ENCODE measurements at places on chromosomes 7 and 10. TPM values are rescaled to one million over a fixed set of nuclear protein-coding genes. Genes with fewer than 3 reads are reported as not detected.

- peak; percentile 74 for DNase-seq
These were observed 225.6 kb downstream of the AHR start for GRCh38 chr7:17523813-17524739.

- DNase-seq, result no peak
These were observed 136.8 kb upstream of the CDCA7L start for GRCh38 chr7:22082553-22082885.

Gene PYROXD2
- total RNA-seq, result 14.0 TPM

GRCh38 chr7:2575046-2575732 is 16.4 kb downstream of the IQCE start:
- no peak for DNase-seq

- DNase-seq, result peak; percentile 13
These were observed 62.7 kb downstream of the LGI1 start for GRCh38 chr10:93820434-93820833.

Gene CDH23
- not detected for total RNA-seq

DNA sequence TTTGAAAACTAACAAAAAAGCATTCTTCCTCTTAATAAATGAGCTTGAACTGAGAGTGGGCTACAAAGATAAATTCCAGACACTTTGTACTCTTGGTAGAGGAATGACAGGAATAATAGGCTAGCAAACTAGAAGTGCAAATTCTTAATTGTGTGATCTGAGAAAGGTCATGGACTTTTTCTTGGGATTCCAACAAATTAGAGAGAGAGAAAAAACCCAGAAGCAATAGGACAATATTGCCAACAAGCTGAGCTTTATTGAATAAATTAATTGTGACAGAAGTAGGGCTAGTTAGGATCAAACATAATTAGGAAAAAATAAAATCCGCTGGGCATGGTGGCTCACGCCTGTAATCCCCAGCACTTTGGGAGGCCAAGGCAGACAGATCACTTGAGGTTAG is 41.4 kb upstream of the LAMB1 start:
- DNase-seq, result no peak

Gene PPP1R17
- not detected for total RNA-seq

Gene GDF2
- not detected for total RNA-seq

Gene CLCN1
- not detected for total RNA-seq

DNA sequence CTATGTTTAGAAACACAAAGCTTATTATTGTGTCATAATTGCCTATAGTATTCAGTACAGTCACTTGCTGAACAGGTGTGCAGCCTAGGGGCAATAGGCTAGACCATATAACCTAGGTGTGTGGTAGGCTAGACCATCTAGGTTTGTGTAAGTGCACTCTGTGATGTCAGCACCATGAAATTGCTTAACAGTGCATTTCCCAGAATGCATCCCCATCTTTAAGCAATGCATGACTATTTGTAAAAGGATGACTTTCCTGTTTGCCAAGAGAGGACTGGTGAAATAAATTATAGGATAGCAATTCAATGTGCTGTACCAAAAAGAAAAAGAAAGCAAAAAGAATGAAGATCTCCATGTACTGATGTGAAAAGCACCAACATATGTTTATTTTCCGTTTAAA is 288.7 kb upstream of the AUTS2 start:
- peak; percentile 17 for DNase-seq

Gene ADAM12
- total RNA-seq, result 141 TPM
